ENCODE measurements at places on chromosomes 16 and 17.

DNA sequence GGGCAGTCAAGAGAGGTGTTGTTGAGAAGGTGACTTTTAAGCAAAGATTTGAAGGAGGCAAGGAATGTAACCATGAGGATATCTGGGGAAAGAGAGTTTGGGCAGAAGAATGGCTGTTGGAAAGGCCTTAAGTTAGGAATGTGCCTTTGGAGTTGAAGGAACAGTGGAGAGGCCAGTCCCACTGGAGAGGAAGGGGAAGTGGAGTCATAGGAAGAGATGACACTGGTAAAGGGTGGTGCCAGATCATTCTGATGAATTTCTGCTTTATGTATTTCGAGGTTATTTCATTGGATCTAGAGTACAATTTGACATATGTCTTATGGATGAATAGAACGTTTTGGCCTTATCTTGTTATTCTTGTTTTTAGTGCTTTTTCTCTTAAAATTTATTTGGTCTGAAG is 93.5 kb downstream of the WWP2 start:
- DNase-seq: no peak

DNA sequence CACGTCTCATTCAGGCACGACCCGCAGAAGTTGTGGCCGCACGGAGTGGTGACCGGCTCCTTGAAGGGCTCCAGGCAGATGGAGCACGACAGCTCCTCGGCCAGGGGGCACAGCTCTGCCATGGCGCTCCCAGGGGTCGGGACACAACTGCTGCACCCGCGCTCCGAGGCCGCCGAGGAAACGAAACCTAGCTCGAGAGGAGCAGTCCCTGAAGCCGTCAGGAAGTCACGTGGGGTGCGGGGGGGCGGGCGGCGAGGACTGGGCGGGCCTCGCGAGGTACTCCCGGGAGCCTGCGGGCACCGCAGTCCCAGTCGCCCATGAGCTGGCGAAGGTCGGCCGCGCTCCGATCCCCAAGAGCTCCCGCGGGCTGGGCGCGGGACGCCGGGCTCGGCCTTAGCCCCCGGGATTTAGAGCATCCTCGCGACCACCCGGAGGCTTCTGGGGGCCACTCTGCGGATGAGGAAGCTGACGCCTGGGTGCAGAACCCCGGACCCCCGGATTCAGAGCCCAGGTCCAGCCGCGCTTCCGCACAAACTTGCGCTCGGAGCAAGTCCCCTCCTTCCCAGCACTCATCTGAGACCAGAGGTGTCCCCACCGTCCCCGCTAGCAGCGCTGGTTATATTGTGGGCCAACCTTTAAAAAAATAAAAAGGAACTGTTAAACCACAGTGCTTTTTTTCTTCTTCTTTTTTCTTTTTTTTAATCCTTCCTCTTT is at the start of gene TRIM25:
Gene TRIM25, minus strand, starts transcription at position 183 of the 714 bp plus-strand sequence. Its CDS starts 61 bp downstream, at position 122.
- peak; percentile 88 for DNase-seq

GRCh38 chr16:57502048-57502775 is 15.9 kb upstream of the DOK4 start:
- DNase-seq: no peak

DNA sequence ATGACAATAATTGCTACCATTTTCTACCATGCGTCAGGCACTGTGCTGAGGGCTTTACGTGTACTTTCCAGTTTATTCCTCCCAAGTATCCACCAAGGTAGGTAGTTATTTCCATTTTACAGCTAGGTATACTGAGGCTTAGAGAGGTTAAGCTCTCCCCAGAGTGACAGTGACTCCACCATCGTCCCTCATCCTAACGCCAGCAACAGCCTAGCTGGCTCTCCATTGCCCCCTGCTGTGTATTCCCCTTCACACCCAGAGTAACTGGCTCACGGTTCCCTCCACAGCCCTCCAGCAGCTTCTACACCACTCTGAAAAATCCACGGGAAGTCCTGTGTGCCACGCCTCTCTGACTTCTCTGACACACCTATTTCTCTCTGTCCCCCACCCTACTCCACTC is 7.1 kb upstream of the ASGR1 start:
- DNase-seq: no peak

- no peak for DNase-seq
These were observed 24.1 kb upstream of the KCNJ16 start for GRCh38 chr17:70050931-70051330.

DNA sequence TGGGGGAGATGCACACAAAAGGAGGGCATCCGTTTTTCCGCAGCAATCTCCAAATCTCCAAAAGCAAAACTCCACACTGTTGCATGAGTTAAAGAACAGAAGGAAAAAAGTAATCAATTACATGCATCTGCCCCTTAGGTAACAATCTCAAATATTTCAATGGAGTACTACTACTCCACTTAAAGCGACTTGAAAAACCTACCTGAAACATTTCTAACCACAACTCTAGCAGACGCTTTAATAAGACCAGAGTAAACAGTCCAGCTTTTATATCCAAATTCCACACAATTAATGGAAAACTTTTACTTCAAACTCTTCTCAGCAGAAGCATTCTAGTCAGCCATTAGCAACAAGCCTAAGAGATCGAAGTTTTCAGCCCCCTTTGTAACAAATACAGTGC is 29.9 kb downstream of the AP1G1 start:
- no peak for DNase-seq

- DNase-seq: no peak
These were observed 41.3 kb downstream of the MRM3 start for GRCh38 chr17:823501-823902.

DNA sequence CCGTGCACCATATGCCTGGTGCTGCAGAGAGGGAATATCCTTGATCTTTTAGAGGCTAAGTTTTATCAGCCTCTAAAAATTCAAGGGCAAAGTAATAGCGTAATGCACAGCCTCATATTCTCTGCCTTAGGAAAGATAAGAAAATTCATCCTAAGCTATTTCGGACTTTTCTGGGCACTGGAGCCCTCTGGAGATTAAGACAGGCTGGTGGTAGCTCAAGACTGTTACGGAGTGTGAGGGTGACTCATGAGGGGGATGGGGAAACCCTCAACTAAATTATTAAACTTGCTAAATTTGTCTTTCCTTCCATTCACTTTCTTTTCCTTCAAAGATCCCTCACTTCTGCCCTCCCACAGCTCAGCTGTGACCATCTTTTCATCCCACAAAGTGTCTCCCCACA is 73.3 kb downstream of the RPH3AL start:
- no peak for DNase-seq

GRCh38 chr17:914561-914960 is 65.0 kb downstream of the NXN start:
- DNase-seq: no peak

DNA sequence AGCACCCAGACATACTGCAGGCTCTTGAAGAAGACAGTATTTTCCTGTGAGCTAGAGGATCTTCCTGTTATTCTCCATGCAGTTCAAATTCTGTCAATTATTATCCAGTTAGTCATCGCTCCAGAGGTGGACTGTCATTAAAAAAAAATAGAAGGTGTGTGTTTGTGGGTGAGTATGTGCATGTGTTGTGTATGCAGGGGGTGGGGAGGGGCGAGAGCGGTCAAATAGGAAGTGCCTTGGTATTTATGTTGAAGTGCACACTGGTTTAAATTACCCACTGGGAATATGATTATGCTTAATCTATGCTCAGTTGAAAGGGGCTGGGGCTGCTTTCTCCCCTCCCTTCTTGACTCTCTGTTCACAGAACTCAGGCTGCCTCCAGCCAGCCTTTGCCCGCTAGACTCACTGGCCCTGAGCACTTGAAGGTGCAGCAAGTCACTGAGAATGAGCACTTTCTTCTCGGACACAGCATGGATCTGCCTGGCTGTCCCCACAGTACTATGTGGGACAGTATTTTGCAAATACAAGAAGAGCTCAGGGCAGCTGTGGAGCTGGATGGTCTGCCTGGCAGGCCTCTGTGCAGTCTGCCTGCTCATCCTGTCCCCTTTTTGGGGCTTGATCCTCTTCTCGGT is at the start of gene HSD17B2:
Gene HSD17B2, plus strand, starts transcription at position 273 of the 632 bp plus-strand sequence. Its CDS starts 172 bp downstream, at position 445.
- DNase-seq: no peak

GRCh38 chr17:71933306-71933705 is 187.5 kb upstream of the SOX9 start:
- no peak for DNase-seq

GRCh38 chr17:67151717-67152116 is 93.3 kb downstream of the HELZ start:
- DNase-seq: no peak

GRCh38 chr17:8152112-8152775 is at the start of gene PER1:
PER1 (minus strand) TSS chr17:8152404; CDS start chr17:8150706, 1,698 bp downstream.
- peak; percentile 71 for DNase-seq

GRCh38 chr17:75428543-75429469 is 23.3 kb upstream of the GRB2 start:
- no peak for DNase-seq

DNA sequence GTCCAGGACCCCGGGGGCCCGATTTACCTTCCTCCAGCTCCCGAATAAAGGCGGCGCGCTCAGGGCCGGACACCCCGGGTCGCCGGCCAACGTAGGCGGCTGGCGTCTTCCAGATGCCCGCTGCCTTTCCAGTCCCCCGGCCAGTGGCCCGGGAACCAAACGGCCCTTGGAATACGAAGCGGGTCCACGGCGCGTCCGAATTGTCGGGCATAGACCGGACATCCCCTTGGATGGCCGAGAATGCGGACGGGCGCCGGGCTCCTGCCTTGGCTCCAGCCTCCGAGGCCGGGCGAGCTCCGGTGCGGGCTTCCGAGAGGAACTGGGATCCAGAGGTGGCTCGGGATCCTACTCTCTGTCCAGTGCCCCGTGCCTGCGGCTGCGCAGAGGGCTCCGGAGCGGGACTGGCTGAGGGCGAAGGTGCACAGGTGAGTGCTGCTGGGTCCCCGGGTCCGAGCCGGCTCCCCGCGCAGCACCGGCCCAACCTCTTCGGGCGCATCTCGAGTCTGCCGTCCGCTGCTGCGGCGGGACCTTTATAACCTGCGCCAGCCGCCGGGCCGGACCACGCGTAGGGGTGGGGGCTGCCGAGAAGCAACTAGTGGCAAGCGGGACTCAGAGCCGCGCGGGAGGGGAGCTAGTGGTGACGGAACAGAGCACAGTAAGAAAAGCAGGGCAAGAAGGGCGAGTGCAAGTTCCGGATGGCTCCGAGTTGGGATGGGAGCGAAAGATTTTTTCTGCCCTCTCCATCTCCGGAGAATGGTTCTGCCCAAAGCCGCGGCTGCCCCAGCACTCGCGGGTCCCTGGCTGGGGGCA is at the start of gene HAP1:
Gene HAP1, minus strand, starts transcription at position 505 of the 810 bp plus-strand sequence. Its CDS starts 9 bp downstream, at position 496.
- DNase-seq: no peak

DNA sequence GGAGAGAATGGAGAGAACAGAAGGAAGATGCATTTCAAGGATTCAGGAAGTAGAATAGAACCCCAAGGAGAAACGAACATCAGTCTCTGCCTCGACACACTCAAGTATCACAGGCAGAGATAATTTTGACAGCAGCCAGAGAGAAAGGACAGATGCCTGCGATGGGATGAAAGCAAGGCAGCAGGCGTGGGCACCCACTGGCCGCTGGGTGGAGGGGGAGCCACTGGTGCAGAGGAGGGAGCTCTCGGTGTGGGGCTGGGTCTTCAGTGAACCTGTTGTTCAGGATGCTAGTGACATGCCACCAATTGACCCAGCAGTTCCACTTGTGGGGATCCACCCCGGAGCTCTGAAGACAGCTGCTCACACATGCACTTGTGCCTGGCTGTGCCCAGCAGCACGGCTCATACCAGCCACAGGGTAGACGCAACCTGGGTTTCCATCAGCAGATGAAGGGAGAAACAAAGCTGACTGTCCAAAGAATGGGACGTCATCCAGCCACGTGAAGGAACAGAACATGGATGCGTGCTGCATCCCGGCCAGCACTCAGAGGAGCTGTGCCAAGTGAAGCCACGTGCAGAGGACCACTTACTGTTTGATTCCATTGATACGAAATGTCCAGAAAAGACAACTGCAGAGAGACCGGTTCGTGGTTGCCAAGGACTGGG is 127.0 kb downstream of the BANP start:
- DNase-seq: no peak

DNA sequence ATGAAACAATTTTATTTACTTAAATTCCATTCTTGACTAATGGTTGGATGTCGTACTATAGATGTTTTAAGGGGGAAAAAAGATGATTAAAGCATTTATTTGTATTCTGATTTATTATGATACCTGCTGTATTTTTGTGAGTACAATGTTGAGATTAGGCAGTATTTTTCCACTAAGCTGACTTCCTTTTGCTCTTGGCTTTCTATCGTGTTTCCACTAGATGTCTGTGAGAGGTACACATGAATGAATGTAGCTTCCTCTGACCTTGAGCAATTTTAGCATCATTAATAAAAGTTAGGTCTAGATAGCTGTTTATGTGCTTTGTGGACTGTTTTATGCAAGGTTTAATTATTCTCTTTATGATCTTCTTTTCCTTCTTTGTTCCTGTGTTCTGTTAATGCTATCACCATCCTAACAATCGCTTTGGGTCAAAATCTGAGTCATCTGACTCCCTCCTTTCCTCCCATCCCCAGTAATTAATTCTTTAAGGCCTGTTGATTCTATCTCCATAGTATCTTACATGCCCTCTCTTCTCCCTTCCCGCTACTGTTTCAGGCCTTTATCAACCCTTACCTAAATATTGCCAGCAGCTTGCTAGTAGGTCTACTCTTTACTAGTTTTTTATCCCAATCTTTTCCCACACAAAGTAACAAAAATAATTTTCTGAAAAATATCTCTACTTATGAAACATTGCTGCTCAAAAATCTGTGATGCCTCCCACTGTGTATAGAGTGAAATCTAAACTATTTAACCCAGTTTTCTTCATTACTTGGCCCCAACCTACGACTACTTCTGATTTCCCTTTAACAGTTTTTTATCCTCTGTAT is 76.0 kb downstream of the VMP1 start:
- DNase-seq: no peak

DNA sequence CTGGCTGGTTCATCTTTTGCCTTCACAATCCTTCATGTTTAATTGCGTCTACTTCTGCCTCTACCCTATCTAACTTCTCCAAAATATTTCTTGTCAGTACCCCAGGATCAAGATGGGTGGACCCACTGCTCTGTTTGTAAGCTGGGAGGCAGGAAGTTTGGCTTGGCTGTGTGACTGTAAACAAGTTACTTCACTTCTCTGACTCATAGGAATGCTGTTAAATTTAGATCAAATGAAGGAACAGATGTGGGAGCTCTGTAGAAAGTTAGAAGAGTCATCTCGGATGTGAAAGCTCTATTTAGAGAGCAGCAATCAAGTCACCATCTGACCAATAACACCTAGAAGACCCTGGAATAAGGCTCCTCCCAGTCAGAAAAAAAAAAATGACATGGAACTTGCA is 55.2 kb upstream of the MRTFB start:
- DNase-seq: no peak
